ENCODE measurements at places on chromosomes 1 and 21.

GRCh38 chr1:226274138-226274537, 34.8 kb downstream of the LIN9 start:
- no peak for DNase-seq

GRCh38 chr1:35563166-35563565, 5.6 kb downstream of the NCDN start:
- no peak for DNase-seq

GRCh38 chr1:199875856-199876255, 151.7 kb upstream of the NR5A2 start:
- no peak for DNase-seq

DNA sequence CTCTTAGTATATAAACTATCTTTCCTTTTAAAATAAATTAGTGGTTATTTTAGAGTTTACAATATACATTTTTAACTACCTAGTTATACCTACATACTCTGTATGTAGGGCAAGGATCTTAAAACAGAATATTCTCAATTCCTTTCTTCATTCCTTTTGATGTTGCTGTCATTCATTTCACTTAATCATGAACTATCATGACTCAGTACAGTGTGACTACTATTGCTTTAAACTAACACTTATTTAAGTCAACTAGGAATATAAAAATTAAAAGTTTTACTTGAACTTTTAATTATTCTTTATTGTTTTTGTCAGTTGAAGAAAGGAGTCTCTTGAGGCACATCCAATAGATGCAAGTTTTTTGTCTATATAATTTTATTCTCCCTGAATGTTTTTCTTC, 726.4 kb downstream of the BRINP3 start:
- DNase-seq = no peak

GRCh38 chr1:209389258-209389657, 194.3 kb upstream of the CAMK1G start:
- DNase-seq = no peak
